Stimulated activated CD4-positive, alpha-beta T cell treated with anti-CD3 and anti-CD28 coated beads, TNF-alpha, amount 100 ng/mL, for 1 hour (primary cell): ENCODE measurements at places on chromosomes 1 and 21.

DNA sequence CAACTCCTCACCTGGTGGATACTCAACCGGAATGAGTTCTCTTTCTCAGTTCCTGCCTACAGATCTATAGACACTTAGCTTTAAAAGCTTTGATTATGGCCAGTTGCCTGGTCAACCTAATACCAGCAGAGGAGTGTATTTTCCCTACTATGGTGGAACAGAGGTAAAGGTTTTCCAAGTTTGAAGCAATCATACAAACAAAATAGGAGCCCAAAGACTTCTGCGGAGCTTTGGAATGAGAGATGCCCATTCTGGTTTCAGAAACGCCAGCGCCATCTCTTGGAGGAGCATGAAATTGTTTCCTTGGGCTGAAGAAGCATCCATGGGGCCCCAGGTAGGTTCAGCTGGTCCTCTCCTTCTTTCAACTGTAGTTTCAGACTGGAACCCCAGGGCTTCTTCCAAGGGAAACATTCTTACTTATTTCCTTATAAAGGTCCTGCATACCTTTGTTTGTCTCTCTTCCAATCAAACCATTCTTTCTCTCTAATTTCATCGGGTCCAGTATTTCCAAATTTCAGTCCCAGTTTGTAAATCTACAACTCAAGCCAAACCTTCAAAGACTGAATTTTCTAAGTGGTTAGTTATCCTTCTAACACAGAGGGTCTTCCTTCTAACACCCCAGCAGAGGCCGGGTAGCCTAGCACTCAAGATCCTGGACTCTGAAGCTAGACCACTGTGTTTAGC is 95.9 kb downstream of the KCNJ15 start:
- DNase-seq: peak; percentile 13

DNA sequence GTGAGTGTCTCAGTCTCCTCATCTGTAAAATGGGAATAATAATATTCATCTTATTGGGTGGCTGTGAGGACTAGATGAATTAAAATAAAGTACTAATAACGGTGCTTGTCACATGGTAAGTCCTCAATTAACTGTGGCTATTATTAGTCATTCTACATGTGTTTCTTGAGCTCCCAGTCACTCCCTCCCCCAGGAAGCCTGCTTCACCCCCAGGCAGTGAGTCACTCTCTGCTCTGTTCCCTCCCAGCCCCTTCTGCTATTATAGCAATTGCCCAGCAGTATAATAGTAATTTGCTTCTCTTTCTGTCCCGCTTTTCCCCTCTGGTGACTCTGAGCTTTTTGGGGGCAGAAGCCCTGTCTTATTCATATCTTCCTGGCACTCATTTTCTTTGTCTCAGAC is 102.0 kb downstream of the BEND5 start:
- no peak for DNase-seq

DNA sequence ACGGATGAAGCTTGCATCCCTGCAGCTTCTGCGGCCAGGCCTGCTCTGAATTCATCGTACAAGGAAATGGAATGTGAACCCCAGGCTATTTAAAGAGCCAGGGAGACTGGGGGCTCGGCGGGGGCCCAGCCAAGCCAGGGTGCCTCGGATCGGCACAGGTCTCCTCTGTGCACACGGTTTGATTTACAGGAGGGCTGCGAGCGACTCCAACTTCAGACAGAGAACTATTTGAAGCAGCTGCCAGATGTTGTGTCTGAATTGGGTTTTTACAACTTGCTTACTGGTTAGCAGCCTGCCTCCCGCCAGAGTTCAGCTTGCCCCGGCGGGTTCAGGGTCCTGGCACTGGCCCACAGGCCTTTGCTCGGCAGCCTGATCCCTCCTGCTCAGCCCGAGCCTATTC is 83.2 kb downstream of the SPSB1 start:
- no peak for DNase-seq

DNA sequence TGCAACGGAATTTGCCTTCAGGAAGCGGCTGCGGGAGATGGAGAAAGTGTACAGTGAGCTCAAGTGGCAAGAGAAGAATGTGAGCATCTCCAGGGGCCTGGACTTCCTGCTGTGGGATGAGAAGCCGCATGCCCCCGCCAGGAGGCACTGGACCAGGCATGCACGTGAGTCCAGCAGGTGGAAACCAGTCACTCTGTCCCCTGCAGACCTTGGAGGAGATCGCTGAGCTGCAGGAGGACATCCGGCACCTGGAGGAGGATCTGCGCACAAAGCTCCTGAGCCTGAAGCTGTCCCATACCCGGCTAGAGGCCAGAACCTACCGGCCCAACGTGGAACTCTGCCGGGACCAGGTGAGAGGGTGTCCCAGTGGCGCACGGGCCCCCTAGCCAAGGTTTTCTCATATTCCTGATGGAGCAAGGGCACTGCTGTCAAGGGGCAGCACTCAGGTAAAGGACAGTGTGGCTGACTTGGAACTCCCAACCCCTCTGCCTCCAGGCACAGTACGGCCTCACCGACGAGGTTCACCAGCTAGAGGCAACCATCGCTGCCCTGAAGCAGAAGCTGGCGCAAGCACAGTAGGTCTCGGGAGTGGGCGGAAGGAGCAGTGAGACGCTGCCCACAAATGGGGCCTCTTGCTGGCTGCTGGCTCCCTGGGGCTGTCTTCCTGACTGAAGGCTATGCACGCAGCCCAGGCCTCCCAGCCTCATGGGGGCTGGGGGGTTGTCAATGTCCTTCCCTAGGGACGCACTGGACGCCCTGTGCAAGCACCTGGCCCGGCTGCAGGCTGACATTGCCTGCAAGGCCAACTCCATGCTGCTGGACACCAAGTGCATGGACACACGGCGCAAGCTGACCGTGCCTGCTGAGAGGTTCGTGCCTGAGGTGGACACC is 1.2 kb upstream of the ADPRS start:
- DNase-seq: no peak

DNA sequence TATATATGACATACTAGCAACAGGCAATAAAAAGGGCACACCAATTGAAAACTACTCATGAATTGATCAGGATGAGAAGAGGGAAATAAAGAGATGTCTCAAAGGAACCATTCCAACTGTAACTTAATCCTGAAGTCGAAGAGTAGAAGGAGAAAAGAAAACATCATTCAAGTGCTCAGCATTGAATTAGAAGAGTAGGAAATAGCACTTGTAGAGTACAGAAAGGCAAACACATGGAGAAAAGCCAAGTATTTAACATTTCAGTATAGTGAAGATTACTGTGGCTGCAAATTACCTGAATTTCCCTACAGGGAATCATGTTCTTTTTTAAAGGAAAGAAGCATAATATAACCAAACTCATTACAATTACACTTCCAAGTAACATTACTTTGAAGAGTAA is 205.0 kb downstream of the KCTD3 start:
- no peak for DNase-seq

DNA sequence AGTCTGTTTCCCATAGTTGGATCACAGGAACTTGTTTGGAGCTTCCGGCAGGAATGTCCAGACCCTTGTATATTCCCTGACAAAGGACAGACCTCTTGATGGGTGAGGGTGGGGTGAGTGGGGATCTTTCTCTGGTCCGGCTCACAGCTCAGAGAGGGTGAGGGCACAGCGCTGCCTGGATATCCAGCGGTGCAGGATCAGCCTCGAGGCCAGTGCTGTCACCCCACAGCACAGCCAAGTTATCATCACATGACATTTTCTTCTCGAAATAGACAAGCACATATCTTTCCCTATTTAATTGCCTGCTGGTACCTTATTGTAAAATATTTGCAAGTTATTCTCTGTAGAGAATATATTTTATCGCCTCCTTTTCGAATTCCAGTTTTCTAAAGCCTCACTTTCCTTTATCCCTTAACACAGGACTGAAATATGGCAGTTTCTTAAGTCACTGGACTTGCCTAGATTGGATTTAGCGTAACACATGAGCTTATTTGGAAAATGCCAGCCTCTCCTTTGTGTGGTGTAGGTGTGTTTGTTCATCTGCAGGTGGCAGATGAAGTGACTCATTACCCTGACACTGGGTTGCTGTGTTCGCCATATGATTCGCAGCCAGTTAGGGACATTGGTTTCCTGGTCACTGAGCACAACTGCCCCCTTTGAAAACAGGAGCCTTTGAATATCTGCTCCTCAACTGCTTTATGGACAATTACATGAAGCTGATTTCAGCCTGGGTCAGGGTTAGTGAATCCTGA is 21.4 kb downstream of the CLIC6 start:
- no peak for DNase-seq

DNA sequence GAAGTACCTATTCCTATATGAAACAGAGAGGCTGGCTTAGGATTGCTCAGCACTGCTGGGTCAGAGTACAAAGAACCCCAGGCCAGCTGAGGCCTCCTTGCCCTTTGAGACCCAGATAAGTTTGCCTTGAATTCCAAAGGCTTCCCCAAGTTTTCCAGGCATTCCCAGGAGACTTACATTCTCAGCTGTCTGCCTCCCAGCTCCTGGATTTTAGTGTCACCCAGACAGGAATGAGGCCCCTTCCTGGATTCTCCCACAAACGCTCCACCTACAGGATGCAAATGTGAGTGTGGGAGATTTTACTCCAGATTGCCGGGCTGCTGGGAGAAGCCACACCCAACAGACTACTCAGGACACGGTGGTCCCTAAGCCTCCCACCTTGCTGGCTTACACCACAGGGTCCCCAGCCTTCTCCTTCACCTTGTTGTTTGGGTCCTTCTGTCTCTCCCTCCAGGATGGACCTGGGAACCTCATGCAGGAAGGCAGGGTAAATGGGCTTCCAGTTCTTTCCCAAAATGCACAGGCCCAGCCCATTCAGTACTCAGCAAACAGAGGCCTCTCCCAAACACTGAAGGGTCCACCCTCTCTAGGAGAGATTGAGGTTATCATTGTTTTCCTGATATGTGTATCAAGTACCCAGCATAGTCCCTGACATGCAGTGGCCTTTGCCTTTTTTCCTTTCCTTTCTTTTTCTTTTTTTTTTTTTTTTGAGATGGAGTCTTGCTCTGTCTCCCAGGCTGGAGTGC is 10.6 kb downstream of the RHBG start:
- DNase-seq: no peak

DNA sequence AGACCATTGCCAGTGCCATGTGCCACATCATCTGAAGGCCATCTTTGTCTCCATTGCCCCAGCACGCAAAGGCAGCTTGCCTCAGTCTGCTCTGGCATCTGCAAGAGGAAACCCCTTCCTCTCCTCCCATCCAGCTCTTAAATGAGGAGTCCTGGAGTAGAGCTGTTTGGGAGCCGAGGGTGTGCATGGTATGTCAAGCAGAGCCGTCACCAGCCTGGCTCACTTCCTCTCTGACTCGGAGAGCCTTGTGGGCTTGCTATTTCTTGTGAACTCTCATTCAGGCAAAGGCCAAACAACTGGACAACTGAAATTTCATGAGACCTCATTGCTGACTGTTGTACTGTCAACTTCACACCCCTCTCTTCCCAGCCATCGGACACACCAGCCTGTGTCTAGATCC is 143.9 kb downstream of the SIPA1L2 start:
- DNase-seq: no peak

DNA sequence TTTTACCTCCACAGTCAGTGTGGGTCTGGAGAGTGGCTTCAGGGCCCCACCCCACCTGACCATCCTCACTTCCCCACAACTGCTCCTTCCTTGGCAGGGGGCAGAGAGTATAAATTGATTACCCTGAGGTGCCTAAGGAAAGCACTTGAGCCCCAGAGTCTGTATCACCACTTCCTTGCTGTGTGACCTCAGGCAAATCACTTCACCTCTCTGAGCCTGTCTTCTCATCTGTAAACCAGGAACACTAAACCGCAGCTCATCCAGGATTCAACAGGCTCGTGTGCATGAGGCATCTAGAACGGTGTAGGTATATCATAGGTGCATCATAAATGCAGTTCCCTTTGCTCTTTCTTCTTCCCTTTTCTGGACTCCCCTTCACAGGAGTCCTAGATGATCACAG is 43.4 kb downstream of the GRIK3 start:
- no peak for DNase-seq

GRCh38 chr1:24276791-24277190 is 42.4 kb upstream of the GRHL3 start:
- no peak for DNase-seq

- no peak for DNase-seq
Observed at GRCh38 chr1:93288558-93288957, 57.1 kb upstream of the DR1 start.

DNA sequence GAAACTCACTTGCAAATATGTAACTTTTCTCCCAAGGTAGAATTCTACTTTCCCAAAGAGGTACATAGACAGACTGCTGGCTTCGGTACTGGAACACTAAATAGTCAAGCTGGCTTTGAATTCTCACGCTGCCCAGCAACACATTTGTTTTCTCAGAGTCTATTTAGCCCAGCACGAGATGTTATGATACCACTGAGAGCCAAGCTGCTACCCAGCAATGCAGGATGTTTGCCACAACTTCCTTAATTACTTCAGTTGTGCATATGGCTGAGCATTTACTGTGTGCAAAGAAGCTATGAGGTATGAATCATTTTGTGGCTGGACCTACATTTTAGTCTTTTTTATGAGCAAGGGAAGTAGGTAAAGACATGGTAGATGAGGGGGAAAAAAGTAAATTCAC is 793.2 kb downstream of the PLA2G4A start:
- no peak for DNase-seq

- no peak for DNase-seq
Observed at GRCh38 chr1:228721407-228721806, 13.9 kb upstream of the RHOU start.
